ENCODE measurements at places on chromosomes 6 and 20.
A peak's percentile ranks its signal among the peaks of the same experiment; 100 is the strongest.

- no peak for DNase-seq
These were observed 11.8 kb downstream of the MAP3K4 start for GRCh38 chr6:161003336-161003735.

DNA sequence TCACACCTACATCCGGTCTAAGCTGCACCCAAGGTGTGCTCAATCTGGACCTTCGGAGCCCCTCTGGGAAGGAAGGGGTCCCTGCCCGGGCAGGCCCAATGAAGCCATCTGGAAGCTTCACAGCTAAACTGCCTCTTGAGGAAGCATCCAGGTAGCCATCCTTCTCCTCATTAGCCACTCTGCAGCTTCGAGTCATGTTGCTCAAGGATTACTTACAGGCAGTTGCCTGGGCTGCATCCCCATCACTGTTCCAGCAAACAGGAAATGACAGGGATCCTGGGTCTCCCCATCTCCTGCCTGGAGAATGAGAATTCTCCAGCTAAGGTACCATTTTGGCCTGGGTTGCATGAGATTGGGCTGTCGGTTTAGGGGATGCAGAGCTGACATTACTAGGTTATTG is 91.7 kb downstream of the ERMARD start:
- DNase-seq: no peak

- DNase-seq: peak; percentile 80
These were observed 713.1 kb downstream of the HDGFL1 start for GRCh38 chr6:23282252-23283021.

DNA sequence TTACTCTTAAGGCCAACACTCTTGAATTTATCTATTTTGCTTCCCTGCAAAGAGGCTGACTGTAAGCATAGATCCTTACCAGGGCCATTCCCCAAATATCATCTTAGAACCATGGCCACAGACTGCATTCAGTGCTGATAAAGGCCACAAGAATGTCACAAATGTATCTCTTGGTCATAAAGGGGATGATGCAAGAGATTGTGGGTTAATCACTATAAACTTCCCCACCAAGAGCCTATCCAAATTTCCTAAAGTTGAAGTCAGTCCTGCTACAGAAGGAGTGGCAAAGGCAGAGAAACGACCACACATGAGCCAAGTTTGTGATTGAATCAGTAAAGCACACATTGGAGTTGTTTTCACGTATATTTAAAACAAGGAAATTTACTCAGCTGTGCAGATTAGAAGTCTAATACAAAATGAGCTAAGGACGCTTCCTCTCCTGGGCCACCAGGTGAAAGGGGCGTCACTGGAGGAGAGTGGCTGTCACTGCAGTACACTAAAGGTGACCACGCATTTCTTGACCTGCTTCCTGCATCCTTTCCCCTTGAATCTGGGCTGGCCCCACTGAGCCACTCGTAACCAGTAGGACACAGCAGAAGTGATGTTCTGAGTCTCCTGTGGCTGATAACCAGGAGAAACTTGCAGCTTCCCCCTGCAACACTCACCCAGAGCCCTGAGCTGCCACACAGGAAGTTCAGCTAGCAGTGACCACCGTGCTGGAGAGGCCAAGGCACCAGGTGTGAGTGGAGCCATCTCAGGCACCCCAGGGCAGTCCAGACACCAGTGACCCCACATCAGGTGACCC is 181.9 kb downstream of the SYNDIG1 start:
- no peak for DNase-seq

GRCh38 chr6:113489952-113490746 is 367.0 kb upstream of the MARCKS start:
- no peak for DNase-seq

GRCh38 chr6:1930356-1930755 is 315.0 kb downstream of the GMDS start:
- peak; percentile 18 for DNase-seq

GRCh38 chr6:10111975-10112374 is 302.9 kb downstream of the TFAP2A start:
- no peak for DNase-seq

DNA sequence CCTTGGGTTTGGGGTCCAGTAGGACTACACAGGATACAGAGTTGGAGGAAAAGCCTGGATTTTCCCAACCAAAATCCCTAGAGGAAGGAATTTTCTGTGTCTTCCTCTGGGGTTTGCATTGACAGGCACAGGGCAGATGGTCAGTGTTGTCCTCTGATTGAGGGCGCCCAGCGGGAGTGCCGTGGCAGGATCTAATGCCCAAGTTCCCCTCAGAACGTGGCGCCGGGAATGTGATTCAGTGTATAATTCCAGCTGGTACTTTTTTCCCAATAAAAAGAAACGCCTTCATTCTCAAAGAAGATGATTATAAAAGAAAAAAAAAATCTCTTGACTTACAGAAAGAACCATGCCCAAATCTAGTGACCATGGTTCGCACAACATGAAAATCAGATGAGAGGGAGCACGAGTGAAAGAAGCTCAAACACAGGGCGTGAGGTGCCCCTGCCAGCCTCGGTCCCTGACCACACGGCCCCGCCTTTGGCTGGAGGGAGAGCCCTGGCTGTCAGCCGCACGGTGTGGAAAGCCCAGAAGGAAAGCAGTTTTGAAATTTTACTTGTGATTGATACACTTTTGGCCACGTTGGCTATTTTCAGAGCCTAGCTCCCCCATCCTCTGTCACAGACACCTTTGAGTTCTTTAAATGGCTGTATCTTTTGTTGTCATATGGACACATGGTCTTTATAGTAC is 31.6 kb downstream of the VEGFA start:
- DNase-seq: no peak

GRCh38 chr20:4720977-4721349 is 746 bp upstream of the PRND start:
- no peak for DNase-seq

- peak; percentile 11 for DNase-seq
These were observed 1.9 kb upstream of the ULBP1 start for GRCh38 chr6:149961728-149962425.

- peak; percentile 35 for DNase-seq
These were observed 176.7 kb downstream of the HACE1 start for GRCh38 chr6:104682722-104683643.

GRCh38 chr20:20843982-20844381 is 131.5 kb upstream of the RALGAPA2 start:
- no peak for DNase-seq

- no peak for DNase-seq
These were observed 149.1 kb downstream of the EDN1 start for GRCh38 chr6:12439296-12439695.

DNA sequence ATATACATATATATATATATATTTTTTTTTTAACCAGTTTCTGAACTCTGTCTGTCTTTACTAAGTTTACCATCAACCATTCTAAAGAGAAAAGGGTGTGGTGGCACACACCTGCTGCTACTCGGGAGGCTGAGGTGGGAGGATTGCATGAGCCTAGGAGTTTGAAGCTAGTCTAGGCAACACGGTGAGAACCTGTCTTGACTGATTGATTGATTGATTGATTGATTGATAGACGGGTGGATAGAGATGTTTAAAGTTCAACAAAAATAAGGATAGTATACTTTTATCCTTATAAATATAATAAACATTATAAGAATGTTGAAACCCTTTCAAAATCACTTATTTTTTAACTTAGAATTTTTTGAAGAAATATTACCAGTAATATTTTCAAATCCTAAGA is 30.2 kb downstream of the CEP57L1 start:
- DNase-seq: no peak

DNA sequence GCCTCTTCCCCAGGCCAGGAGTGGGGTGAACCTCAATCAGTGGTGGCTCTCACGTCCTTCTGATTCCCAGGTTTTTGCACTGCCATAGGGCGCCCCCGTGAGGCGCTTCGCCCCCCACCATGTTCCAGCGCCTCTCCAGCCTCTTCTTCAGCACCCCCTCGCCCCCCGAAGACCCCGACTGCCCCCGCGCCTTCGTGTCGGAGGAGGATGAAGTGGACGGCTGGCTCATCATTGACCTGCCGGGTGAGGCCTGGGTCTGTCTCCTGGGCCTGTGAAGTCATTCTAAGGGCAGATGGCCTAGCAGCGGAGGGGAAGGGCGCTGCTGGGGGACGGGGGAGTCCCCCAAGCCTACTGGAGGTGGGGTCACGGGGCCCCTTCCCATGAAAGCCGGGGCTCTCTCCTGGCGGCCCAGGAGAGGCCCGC is 4.5 kb downstream of the TP53INP2 start:
- DNase-seq: peak; percentile 62

DNA sequence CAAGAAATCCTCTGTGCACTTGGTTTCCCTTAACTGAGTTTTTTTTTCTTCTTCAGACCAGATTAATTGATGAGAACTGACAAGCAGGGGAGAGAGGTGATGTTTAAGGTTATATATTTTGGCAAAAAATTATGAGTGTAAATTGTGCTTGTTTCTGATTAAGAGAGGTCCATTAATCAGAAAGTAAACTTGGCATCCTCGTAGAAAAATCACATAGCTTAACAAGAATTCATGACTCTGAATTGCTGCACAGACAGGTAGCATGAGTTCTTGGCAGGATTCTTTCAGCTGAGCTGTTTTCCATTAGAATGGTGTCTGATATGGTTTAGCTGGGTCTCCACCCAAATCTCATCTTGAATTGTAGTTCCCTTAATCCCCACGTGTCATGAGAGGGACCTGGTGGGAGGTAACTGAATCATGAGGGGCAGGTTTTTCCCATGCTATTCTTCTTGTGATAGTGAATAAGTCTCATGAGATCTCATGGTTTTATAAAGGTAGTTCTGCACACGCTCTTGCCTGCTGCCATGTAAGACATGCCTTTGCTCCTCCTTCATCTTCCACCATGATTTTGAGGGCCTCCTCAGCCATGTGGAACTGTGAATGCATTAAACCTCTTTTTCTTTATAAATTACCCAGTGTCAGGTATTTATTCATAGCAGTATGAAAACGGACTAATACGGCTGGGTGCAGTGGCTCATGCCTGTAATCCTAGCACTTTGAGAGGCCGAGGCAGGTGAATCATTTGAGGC is 34.2 kb upstream of the DDR1 start:
- no peak for DNase-seq

- no peak for DNase-seq
These were observed 8.8 kb downstream of the GPR31 start for GRCh38 chr6:167148997-167149396.

DNA sequence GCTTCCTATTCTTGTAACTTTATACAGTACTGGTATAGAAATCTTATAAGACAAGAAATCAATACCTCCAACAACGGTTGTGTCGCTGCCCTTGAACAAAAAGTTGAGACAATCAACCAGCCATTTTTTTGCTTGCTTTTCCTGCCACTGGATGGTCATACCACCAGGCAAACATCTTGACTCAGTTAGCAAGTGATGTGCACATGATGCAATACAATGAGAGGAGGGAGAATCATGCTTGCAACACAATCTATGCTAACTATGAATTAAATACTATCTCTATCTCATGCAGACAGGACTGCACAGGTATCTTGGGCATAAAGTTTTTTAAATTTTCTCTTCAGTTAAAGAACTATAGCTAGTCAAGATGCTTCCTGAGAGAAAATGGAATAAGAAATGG is 877.7 kb upstream of the CITED2 start:
- no peak for DNase-seq

DNA sequence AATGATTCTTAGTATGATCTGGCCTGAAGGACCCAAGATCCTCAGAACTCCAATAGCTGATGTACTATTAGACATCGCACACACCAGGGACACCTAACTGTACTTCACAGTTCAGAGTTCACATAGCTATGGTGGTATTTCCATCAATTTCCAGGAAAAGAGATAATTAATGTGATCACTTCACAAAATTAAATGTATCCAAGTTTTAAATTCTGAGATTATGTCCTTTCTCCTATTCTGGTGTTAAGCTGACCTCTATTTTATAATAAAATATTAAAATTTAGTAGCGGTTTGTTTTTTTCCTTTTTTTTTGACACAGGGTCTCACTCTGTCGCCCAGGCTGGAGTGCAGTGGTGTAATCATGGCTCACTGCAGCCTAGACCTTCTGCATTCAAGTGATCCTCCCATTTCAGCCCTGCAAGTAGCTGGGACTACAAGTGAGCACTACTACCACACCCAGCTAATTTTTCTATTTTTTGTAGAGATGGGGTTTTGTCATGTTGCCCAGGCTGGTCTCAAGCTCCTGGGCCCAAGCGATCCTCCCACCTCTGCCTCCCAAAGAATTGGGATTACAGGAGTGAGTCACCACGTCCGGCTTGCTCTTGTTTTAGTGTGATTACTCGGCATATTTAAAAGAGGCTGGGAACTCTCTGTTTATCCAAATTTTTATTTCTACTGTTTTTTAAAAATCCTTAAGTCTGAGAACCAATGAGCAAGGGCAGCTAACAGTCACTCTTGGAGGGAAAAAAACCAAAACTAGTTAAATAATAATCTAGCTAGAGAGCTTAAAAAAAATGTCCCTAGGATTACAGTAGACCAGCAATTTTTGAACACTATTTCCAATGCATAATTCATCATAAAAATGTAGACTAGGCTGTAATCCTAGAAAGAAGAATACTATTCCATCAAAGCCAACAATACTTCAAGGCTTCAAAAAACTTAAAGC is 16.0 kb downstream of the KIF13A start:
- no peak for DNase-seq
